ENCODE measurements at places on chromosomes 12 and 14.
A peak's percentile ranks its signal among the peaks of the same experiment; 100 is the strongest.

GRCh38 chr14:77868552-77869285, 68.8 kb downstream of the ADCK1 start:
- no peak for DNase-seq

- peak; percentile 73 for DNase-seq
Observed at GRCh38 chr14:61894452-61895077, 132.3 kb downstream of the SNAPC1 start.

- peak; percentile 12 for DNase-seq
Observed at GRCh38 chr14:57657487-57657886, 163.8 kb upstream of the CCDC198 start.

DNA sequence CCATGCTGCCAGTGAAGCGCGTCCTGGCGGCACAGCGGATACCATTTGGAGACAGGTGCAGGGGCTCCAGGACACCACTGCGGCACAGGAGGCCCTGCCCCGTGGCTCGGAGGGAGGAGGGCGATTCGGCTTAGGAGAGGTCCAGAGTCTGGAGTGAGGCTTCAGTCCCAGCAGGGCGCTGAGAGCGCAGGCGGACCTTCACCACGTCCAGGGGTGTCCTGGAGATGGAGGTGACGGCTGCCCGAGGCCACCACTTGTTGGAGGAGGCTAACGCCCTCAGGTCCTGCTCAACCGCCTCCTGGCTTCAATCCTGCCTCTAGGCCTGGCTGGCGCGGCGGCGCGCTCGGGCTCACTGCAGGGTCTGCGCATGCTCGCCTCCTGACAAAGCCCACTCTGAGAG, 45.7 kb downstream of the EIF2S3B start:
- DNase-seq, result no peak

- DNase-seq, result no peak
Observed at GRCh38 chr12:114141921-114142564, 175.9 kb upstream of the RBM19 start.

DNA sequence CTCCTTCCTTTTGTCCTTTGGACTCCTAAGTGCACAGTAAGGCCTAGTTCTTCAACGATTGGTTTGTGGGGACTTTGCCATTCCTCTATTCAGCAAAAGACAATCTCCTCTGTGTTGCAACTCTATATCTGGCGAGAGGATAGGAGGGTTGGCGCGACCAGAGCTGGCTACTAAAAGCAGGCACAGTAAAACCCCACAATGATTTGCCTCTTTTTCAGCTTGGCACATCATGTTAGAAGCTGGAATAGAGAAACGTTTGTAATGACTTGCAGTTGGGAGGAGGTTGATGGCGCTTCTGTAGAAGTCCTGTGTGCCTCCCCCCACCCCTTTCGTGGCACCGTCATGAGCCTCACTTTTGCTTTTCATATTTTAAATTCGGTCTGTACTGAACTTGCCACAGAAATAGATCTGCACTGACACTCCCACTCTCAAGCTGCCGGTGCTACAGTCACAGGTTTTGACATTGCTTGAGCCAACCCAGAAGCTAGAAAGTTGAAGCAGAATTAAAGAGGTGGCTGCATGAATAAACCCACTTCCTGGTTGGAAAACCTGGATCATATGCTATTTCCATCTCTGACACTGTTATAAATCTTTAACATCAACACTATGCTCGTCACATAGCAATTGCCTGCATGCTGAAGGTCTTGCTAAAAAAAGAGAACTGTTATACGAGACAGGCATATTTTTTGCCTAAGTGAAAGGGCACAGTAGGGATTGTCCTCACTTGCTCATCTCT, 315.3 kb upstream of the PRICKLE1 start:
- no peak for DNase-seq

DNA sequence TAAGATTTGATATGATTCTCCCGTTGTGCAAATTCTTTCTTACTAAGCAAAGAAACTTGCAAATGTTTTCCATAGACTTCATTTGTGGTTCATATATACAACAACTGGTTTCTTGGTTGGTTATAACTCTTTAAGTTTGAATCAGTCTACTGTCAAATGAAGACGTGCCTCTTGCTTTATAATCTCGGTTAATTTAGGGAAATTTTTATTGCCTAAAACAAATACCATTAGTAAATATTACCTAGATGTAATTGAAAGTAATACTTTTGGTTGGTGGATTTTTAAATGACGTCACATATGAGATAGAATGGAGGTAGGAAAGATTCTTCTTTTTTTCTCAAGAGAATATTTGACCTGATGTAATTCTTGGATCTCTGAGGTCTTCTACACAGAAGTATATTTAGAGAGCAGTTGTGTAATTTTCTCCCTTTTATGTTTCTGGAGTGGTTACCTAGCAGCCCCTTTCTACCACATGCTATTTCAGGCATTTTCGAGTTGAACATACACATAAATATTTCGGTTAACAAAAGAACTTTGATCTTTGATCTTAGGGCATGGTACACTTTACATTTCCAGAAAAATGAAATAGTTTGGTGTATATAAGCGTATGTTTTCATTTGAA, 1.7 kb downstream of the ATF7IP start:
- DNase-seq, result no peak

DNA sequence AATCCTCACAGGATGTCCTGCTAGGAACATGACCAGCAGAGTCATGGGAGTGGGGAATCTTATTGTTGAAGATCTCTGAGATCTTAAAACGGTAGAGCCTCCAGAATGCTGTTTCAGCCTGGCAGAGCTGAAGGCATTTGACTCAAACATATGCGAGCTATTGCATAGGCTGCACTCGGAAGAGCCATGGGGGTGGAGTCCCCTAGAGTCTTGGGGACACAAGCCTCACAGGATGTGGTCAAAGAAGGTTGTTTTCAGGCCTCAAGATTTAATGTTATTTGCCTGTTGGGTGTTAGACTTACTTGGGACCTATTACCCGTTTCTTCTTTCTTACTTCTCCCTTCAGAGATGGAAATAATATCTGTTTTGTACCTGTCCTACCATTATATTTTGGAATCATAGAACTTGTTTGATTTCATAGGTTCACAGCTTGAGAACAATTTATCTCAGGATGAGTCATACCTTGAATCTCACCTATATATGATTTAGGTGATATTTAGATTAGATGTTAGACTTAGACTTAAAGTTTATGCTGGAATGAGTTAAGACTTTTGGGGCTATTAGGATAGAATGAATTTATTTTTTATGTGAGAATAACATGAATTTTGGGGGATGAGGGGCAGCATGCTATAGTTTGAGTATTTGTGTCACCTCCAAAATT, 172.2 kb upstream of the ATP2B1 start:
- DNase-seq, result no peak

- DNase-seq, result no peak
Observed at GRCh38 chr12:118853634-118854033, 127.7 kb upstream of the SRRM4 start.

DNA sequence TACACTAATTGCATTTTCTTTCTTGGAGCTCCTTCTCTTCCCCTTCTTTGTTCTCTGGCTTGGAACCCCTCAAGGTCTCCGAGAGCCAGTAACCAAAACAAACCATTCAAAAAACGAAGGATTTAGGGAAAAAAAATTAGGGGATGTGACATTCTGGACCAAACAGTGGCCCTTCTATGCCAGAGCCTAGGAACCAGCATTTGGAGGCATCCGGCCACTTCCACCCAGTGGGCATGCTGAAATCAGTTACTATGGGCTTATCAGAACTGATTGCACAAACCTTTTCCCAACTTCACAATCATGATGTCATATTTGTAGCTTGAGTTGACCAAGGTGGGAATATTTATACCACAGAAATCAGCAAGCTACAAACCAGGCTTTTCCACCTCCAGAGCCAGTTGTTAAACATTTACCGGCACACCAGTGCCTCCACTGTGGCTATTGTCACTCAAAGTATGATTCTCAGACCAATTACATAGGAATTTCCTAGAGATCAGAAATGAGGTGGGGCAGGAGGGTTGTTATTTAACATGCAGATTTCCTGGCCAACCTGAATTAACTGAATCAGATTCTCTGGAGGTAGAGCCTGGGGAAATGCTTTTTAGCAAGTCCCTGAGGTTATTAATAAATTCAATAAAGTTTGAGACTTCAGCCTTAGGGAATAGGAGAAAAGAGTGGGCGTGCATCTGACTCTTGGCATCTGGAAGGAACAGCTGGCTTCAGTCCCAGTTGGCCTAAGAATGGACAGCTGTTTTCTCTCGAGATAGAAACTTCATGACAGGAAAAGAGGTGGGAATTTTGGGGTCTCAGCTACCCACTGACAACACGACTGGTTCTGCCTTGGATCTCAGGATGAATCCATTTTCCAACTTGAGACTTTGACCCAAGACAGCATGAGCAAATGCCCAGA, 273.9 kb downstream of the ZFP36L1 start:
- DNase-seq, result no peak

- DNase-seq, result no peak
Observed at GRCh38 chr12:110015132-110015531, 15.9 kb downstream of the ANKRD13A start.

GRCh38 chr12:41462312-41462711, 274.2 kb downstream of the PDZRN4 start:
- DNase-seq, result no peak

DNA sequence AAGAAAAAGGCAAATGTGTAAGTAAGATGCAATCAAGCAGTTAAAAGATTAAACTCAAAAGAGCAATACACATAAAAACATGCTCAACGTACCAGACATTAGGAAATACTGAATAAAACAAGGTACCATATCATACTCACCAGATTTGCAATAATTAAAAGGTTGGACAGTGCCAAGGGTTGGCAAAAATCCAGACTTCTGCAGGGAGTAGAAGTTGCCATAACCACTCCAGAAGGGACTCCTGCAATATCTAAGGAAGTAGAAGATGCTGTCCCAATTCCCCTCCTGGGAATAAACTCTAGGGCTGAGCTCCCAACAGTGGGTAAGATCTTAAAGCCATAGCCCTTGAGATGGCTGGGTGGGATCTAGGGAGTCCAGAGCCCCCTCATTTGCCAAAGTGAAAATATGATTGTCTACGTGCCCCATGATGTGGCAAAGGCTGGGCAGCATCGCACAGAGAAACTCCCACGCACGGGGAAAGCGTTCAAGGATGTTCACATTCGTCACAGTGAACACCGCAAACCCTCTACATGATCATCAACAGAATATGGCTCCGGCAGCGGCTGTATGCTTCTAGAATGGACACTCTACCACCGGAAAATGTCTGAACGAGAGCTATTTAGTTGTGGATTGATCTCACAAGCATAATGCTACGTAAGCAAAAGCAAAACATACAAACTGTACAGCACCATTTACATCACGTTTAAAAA, 12.3 kb downstream of the KCTD10 start:
- no peak for DNase-seq

DNA sequence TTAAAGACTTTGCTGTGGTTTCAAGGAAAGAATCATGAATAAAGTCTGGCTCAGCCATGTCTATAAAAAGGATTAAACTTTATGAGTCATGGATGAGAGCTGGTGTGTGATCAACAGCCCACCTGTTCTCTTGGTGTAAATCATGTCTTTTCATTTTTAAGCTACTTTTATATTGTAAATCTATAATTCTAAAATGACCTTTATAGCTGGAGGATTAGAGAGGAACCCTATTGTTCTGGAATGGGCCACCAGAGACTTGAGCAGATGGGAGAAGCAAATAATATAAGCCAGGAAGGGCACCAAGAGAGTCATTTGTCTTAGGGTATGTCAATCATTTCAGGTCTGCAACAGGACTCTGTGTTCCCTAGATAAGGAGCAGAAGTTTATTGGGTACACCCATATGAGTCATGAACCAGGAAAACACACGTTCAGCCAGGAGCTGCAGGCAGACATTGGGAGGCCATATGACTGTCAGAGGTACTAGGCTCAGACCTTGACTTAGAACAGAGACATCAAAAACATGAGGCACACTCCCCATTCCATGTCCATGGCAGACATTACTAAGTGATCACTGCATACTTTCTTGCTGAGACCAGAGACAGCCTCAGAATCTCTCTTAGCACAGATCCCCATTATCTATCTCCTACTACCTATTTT, 49.3 kb downstream of the NDUFA12 start:
- peak; percentile 85 for DNase-seq

GRCh38 chr12:12582895-12583303, 20.2 kb upstream of the DUSP16 start:
- DNase-seq, result no peak

DNA sequence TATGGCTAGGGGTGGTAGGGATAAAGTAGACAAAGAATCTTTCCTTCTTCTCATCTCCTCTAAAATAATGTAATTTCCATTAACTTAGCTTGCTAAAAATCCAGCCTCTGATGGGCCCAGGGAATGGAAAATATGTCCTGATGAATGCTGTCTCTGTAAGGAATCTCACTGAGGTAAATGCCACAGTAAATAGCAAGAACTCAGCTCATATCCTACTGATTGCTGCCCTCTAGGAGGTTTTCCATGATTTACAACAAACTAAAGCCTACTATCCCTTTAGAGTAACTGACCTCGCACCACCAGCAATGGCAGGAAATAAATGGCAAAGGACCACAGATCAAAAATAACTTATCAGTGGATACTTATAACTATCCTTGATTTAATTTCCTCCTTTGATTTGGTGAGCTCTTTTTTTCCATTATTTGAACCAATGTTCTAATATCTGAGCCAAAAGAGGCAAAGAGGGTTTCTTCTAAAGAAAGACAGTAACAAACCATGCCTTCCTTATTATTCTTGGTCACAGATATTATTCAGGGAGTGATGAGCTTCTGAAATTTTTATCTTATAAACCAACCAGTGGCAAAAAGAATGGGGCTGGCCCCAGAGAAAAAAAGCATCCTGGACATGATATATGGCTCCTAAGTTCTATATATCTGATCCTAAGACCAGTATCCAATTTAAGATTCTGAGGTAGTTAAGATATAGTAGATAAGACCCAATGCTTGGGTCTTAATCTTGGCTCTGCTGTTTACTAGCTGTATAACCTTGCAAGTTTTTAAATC, 43.8 kb downstream of the SENP1 start:
- DNase-seq, result no peak

DNA sequence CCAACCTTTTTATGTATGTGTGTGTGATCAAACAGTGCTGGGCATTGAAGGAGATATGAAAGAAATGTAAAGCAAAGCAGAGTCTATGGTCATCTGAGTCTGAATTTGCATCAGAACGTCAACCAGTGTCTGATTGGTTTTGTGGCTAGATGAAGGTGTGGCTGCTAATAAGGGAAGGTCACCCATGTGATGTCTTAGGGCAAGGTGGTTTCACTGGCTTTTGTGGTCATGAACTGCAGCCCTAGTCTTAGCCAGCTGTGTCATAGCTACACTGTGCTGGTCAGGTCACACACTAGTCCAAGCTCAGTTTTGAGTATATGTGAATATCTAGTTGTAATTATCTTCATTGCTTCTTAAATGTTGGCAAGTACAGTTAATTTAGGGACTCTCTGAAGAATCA, 105.8 kb downstream of the TGFB3 start:
- no peak for DNase-seq

GRCh38 chr12:45970391-45970790, 20.0 kb downstream of the SCAF11 start:
- DNase-seq, result no peak

GRCh38 chr14:68401317-68401716, 391.6 kb downstream of the ZFP36L1 start:
- DNase-seq, result peak; percentile 49

GRCh38 chr12:92408072-92408900, 262.6 kb upstream of the BTG1 start:
- DNase-seq, result peak; percentile 32

Measured in RWPE1 (cell line).